CD4-positive, alpha-beta T cell treated with Interleukin-17A for 1 hour (primary cell): ENCODE measurements at places on chromosomes 3 and 15.

DNA sequence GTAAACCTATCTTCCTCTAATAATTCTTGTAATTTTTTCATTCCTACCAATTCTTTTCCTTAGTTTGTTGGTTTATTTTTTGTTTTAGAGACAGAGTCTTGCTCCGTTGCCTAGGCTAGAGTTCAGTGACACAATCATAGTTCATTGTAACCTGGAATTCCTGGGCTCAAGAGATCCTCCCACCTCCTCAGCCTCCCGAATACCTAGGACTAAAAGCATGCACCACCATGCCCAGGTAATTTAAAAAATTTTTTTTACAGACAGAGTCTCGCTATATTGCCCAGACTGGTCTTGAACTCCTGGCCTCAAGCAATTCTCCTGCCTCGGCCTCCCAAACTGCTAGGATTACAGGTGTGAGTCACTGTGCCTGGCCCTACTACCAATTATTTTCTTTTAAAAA lies 220.2 kb downstream of the ERC2 start:
- no peak for DNase-seq

DNA sequence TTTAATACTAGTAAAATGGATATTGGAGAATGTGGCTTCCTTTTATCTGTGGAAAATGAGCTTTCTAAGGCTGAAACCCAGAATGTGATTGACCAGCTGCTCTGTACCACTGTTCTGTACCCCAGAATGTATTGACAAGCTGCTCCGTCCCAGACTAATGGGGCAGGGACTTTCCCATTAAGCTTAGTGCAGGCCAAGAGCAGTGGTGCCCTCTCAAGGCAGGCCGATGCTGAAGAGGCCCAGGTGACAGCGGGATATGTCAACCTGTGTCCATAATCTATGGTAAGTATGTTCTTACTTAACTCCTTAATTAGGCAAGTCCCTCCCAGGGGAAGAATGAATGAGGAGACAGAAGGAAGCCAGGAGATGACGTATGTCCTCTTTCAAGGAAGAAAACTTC lies 31.1 kb downstream of the SGO1 start:
- DNase-seq, result no peak

- no peak for DNase-seq
These were observed 57.9 kb upstream of the SETD2 start for GRCh38 chr3:47221798-47222197.

DNA sequence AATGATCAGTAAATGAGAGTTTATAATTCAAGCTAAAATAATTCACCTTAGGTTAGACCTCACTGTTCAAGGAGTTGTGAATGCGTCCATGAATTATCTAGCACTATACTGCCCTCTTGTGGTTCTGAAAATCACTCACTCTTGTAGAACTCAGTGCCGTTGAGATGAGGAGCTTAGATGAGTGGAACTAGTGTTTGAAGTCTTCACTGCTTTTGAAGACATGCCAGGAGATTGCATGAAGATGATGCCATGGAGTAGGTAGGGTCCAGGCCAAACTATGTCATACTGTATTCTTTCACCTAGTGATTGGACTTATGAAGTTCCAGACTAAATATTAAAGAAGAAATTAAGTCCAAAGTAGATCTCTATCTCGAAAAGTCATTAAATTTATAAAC lies 28.8 kb downstream of the LYSMD4 start:
- DNase-seq, result peak; percentile 83

DNA sequence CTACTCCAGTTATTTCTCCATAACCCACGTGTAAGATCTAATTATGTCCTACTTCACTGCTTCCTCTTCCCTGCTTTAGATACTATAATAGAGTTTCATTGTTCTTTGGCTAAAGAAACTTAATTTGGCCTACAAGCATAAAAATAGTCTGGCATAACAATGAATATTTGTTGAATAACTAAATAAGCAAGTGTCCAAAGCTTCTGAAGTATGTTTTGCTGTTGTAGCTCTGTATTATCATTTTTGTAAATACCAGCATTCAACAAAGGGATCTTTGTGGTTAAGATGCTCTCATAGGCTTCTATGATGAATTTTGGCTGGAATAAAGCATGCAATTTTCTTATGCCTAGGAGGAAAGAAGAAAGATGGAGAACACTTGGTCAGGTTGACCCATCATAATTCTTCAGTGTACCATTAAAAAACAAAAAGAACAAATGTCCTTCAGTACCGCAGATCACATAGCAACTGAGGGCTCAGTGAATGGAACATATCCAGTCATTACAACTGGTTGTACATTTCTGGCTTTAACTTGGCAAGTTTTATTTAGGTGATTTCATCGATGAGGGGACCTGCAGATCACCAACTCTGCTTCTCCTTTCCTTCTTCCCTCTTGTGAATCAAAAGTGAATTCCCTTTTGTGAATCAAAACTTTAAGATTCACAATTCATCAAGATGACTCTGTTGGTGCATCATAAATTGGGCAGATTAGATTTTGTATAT lies 465.9 kb upstream of the TGFBR2 start:
- no peak for DNase-seq

DNA sequence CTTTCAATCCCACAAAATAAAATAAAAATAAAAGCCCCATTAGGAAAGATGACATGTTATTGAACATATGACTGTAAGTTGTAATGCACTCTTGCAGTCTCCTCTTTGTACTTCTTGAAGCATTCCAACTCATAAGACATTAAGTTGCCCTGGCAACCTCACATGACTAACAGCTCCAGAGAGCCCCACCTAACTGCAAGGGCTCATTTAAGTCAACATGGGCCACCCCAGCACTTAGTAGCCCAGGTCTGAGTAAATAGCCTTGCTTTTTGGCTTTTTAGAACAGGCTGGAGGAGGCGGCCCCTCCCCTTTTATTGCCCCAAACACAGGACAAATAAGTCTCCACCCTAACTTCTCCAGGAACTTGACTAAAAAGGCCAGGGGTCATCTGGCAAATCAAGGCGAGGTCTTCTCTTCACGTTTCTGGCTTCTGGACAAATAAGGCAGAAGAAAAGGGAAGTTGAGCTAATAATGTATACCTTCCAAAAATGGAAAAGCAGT lies 135.1 kb downstream of the TMCO5A start:
- DNase-seq, result peak; percentile 18

GRCh38 chr3:138594150-138594934 lies at the start of gene CEP70:
Gene CEP70 (minus strand): TSS chr3:138594260. CDS start chr3:138572927, 21,333 bp downstream.
- peak; percentile 94 for DNase-seq

DNA sequence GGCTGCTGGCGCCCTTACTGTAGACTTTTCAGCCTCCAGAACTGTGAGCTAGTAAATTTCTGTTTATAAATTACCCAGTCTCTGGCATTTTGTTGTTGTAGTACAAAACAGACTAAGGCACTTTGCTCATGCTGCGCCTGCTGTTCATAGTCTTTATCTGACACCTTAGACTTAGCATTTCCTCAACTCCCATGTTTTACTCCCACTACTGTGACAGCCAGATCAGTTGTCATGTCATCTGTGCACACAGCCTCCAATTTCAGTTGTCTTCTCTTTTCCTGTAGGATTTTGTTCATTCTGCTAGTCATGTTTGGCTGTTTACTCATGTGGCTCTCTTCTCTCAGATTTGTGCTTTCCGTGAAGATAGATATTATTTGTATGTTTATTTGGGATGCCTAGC lies 62.0 kb downstream of the TCF12 start:
- no peak for DNase-seq

DNA sequence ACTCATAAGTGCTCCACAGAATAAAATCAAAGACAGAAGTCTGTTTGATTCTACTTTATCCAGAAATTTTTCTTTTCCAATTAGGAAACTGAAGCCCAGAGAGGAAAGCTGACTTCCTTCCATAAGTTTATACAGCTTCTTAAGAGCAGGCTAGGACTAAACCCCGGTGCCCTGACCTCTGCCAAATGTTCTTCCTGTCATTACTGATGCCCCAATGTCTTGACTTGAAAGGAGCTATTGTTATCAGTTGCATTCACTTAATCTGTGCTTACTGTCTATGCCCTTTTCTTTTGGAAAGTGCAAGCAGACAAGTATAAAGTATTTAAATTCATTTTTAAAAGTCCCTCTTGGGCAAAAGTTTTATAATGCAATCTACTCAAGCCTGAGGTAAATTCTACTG lies 18.1 kb downstream of the CD200 start:
- DNase-seq, result no peak

DNA sequence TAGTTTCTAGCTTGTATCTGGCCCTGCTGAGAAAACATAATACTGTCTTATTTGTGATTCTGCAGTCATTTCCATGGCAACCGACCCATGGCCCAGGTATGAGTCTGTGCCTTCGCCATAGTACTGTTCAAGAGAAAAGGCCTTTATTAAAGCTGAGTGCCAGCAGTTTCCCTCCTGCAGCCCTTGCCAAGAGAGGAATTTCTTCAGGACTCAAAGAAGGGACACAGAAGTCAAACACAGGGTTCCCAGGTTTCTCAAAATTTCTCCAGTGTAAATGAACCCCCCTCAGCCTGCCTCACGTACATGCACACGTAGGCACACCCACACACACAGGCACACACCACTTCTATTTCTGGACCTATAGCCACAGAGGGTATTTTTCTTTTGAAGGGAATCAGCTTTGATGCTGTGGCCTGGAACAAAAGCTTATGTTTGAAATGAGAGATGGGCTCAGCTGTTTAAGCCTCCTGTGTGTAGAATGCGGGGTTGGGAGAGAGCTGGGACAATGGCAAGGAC lies 269.2 kb downstream of the PDCD6IP start:
- no peak for DNase-seq

- no peak for DNase-seq
These were observed 12.0 kb downstream of the ALDH1A2 start for GRCh38 chr15:58053315-58054153.

DNA sequence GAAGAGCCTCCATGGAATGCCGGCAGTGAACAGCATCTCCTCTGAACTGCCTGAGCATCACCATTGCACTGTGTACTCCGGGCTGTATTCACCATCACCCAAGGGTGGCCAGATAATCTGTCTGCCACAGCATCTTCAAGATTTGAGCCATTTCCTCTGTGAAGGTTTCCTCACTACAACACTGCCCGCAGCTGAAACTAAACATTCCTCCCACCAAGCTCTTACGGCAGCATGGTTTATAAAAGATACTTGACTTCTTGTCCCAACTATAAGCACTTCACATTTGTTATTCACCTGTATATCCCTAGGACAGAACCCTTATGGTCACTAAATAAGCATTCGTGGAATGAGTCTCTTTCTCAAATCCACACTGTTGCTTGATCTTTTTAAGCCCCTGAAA lies 125.9 kb downstream of the SST start:
- no peak for DNase-seq

GRCh38 chr3:39981547-39982184 lies 172.3 kb downstream of the MYRIP start:
- no peak for DNase-seq

DNA sequence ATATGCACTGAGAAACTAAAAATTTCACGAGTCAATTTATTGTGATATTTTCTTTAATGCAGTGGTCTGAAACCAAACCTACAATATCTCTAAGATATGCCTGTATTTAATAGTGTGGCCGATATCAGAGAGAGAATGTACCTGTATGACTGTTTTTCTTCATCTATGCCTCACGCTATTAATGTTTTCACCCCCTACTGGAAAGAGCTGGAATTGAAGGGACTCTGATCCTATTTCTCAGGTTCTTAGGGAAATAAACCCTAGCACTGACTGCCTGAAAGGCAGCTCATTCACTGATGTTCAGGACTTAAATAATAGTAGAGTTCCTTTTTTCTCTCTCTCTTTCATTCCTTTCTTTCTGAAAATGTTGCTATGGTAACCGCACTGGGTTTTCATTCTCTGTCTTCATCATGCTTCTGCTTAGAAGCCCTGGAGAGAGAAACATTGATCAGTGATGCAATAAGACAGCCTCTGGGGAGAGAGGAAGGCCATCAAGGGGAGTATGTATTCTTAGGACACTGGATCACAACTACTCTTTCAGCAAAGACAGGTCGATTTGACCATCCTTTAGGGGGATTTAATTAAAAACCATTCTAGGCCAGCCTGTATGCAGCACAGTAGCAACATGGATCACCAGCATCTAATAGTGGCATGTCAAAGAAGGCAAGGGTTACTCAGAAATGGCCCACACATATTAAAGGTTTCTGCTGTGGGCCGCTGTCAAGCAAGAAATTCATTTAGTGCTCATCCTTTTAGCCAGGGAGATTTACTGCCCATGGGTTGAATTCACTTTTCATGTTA lies 1135.7 kb downstream of the IGSF11 start:
- DNase-seq, result no peak

GRCh38 chr3:141294301-141294700 lies 62.7 kb downstream of the PXYLP1 start:
- peak; percentile 20 for DNase-seq

DNA sequence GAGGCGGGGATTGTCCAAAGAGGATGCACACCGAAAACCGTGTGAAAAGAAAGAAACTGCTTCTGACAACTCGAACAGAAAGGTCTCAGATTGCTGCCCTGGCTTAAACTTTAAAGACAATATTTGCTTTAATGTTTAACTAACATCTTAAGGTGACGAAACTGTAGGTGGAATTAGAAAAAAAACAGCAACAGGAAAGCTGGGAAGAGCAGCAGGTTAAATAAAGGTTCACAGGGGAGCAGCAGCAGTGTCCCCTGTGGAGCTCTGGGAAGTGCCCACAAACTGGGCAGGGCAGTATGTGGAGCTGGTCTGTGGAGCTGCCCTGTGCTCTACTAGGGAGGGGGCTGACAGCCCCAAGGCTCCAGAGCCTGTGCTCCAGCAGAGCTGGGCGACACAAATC lies 25.4 kb downstream of the RUVBL1 start:
- DNase-seq, result no peak

- DNase-seq, result no peak
These were observed 12.2 kb downstream of the IL5RA start for GRCh38 chr3:3097958-3098357.

GRCh38 chr15:56821721-56822425 lies 88.6 kb upstream of the ZNF280D start:
- peak; percentile 56 for DNase-seq

- no peak for DNase-seq
These were observed 3.2 kb upstream of the ILDR1 start for GRCh38 chr3:122025296-122025695.

DNA sequence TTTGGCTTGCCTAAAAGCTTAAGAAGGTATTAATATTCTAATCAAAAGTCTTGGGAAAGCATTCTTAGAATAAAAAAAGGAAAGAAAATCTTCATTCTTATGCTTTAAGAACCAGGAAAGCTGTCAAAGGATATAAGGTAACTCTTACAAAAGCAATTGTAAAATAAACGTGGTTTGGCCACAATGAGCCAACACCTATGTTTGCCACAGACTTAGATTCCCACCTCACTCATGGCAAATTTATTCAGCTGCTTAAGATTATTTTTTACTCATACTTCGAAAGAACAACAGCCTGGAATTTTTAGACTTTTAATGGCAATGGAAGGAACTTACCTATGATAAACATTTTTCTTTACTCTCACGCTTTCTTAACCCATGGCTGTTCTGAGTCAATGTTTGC lies 38.4 kb downstream of the AGTR1 start:
- no peak for DNase-seq

- DNase-seq, result no peak
These were observed 88.6 kb upstream of the SPRED1 start for GRCh38 chr15:38164061-38164460.
